ENCODE measurements at places on chromosomes 5 and 9.
A peak's percentile ranks its signal among the peaks of the same experiment; 100 is the strongest.

GRCh38 chr5:127353327-127353726 lies 62.7 kb downstream of the MEGF10 start:
- DNase-seq = no peak

- peak; percentile 60 for DNase-seq
These were observed 4.0 kb downstream of the CAMSAP1 start for GRCh38 chr9:135903358-135903656.

- no peak for DNase-seq
These were observed 3.8 kb downstream of the ZNF618 start for GRCh38 chr9:113879911-113880310.

- no peak for DNase-seq
These were observed 1.4 kb downstream of the DBH start for GRCh38 chr9:133637451-133638055.

- no peak for DNase-seq
These were observed 208.9 kb upstream of the PANK3 start for GRCh38 chr5:168788107-168788506.

- no peak for DNase-seq
These were observed 57.2 kb upstream of the RNF130 start for GRCh38 chr5:180128671-180129261.

DNA sequence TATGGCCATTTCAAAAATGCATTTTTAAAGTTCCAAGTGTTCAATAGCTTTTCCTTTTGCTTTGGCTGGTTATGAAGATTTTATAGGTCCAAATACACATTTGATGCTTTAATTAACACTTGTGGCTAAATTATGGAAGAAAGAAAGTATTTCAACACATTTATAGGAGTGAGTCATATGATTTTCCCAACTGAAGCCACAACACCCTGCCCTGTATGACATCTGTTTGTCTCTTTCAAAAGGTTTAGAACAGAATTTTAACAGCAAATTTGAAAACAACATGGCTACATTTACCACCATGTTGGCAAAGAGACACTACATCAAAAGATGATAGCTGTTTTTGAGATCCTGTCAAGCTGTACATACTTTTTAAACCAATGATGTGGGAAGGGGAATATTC lies 99.4 kb downstream of the TMEM174 start:
- DNase-seq = no peak

GRCh38 chr5:168137265-168137664 lies 154.2 kb upstream of the WWC1 start:
- DNase-seq = no peak

- DNase-seq = no peak
These were observed 451 bp downstream of the LPAR1 start for GRCh38 chr9:111037708-111038330.

- DNase-seq = no peak
These were observed 24.2 kb downstream of the DAPK1 start for GRCh38 chr9:87521834-87522233.
